ENCODE measurements at places on chromosomes 1 and 21.

GRCh38 chr1:2908561-2908960 is 107.1 kb upstream of the TTC34 start:
- DNase-seq, result no peak

DNA sequence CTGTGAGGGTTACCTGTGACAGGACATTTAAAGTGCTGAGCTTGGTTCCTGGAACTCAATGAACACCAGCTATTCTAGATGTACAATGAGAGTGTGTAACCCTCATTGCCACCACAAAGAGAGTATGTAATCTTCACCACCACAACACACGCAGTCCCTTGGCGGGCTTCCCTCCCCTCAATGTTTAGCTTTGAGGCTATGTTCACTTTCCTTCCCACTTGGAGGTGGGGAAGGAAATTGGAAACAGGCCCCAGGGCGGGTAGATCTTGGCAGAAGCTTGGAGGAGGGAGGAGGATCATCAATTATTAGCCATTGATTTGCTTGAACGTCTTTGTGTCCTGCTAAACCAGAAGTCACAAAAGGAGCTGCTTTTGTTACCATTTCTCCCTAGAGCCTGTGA is 8.3 kb upstream of the COL16A1 start:
- no peak for DNase-seq

GRCh38 chr1:19469004-19469403 is 16.3 kb downstream of the CAPZB start:
- DNase-seq, result no peak

- DNase-seq, result no peak
Measured at GRCh38 chr1:58585581-58586151, 8.6 kb upstream of the TACSTD2 start.

DNA sequence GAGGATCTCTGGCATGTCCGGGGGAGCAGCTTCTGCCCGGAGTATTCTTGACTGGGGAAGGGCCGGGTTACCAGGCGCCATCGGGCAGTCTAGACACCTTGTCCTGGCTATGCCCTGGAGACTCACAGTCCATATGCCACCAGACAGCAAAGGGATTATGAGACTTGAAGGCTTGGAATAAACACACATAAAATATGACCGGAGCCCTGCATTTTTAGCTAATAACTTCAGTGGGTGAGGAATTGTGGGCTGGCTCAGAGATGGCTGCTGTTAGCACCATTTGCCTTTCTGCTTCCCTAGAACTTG is 15.5 kb downstream of the NTPCR start:
- DNase-seq, result no peak

DNA sequence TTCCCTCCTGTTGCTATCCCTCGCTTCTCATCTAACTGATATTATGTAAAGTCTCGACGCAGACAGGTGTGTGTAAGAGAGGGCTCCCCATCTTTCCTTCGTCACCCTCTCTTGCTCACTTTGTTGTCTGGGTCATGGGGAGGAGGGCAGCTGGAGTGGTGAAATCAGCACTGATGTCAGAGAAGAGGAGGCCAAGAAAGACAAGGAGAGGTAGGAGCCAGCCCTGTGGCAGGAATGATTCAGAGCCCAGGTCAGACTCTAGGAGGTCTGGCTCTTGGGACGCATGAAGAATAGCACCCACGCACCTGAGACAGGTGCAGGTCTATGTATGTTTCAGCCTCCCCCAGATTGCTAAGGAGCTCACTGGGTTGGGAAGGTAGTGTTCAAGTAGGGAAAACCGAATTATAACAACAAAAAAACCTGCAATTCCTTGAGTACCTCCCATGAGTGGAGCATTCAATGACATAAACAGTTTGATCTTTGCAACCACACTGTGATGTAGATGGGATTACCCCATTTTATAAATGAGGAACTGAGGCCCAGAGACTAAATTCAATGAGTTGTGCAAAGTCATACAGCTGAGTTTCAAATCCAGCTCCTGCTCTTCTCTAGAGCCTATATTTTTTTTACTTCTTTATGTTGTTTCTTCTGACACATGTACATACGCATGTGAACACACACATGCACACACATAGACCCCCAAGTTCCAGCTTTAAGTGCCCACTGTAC is 10.4 kb downstream of the NUAK2 start:
- no peak for DNase-seq

DNA sequence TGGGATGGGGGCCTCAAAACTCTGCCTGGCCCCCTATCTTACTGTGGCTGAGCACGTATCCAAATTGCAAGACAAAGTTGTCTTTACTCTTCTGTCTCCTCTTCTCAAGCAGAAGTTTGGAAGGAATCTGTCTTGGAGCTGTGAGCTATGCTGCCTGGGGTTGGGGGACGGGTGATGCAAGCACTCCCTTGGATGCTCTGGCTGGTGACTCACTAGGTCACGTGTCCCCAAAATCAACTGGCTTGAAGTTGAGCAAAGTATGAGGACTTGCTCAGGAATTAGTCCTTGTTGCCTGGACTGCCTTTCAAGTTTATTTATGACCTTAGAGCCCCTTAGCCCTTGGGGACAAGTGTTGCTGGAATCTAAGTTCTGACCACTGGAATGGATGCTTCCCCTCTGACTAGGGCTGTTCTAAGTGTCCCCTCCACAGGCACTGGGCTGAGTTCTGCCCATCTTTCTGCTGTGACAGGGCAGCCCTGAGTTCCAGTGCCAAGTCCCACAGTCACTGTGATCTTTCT is 269.5 kb downstream of the HHAT start:
- DNase-seq, result no peak

- no peak for DNase-seq
Measured at GRCh38 chr1:208090388-208091301, 153.5 kb downstream of the PLXNA2 start.

DNA sequence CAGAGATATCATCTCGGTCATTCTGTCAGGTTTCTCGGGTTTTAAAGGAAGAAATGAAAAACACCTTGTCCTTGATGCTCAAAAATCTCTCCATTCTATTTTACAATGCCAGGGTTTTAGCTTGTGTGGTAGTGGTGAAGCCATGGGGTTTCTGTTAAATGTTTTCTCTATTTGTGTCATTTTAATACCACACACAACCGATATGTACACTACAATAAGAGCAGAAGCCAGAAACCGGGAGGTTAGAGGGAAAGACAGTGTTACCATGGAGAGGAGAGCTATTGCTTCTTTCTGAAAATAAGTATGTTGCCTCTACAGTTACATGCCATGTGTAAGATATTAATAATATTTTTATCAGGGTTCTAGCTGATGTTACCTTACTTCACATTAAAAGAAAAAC is 2.8 kb downstream of the SLC35D1 start:
- no peak for DNase-seq

DNA sequence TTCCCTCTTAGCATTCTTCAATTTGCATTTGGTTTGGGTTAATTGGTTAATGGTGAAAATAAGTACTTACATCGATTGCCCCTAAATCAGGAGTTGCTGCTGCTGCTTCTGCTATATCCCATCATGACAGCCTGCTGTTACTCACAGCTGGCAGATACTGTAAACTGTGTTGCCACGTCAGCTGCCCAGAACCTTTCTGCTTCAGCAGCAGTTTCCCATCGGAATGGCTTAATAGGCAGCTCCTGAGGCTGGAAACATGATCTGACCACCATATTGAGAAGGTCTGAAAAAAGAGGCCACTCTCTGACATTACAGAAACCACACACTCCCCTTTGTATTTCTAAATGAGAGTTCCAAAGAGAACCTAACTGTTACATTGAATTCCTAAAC is 14.3 kb upstream of the SEC16B start:
- DNase-seq, result no peak

DNA sequence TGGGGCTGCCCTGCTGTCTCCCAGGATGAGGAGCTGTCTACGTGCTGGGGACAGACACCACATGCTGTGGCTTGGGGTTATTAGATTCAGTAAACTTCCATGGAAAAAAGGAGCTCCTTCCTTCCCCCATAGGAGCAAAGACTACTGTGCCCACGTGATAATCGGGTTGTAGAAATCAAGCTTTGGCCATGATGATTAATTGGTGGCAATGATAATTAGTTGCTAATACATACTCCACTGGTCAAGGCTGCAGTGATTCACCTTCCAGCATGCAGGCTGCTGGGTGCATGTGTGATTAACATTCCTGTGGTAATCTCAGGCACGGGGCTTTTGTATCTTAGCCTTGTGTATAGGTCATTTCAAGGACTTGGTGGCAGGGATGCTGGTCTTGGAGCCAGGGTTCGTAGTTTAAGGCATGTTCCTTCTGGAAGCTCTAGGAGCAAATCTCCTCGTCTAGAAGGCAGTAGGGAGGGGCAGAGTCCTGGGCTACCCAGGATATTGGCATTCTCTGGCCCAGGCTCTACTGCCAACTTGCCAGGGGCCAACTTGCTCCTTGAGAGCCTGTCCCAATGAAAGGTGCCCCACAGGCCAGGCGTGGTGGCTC is 41.4 kb downstream of the TMCO4 start:
- DNase-seq, result no peak

All from cortex of kidney (tissue), 1 donor.